A549 treated with CpdA at 1 μM for 4 hours (cell line): ENCODE measurements at places on chromosomes 1 and 21. TPM values are rescaled to one million over a fixed set of nuclear protein-coding genes. Genes with fewer than 3 reads are reported as not detected.

Gene VSIG8
- 0.07 to 0.14 TPM in 2 of 5 replicates, not detected in the others for total RNA-seq

Gene AIRE
- total RNA-seq: not detected in 5 replicates

Gene C4BPA
- 0.44 to 1.5 TPM (median 0.59 TPM) in 5 replicates for total RNA-seq

Gene COL18A1
- 128 to 165 TPM (median 139 TPM) in 5 replicates for total RNA-seq

Gene KCNN3
- total RNA-seq: 0.05 to 0.07 TPM (median 0.05 TPM) in 3 of 5 replicates, not detected in the others

Gene PTGS2
- 8.7 to 13.5 TPM (median 12.9 TPM) in 5 replicates for total RNA-seq

Gene PPFIA4
- total RNA-seq: 0.25 to 1.1 TPM (median 0.34 TPM) in 5 replicates

Gene ARMH1
- 0.48 to 1.1 TPM (median 0.66 TPM) in 5 replicates for total RNA-seq

Gene AGO1
- total RNA-seq: 3.4 to 4.9 TPM (median 4.7 TPM) in 5 replicates

Gene TAF1A
- 10.6 to 16.3 TPM (median 11.6 TPM) in 5 replicates for total RNA-seq

Gene KRTAP12-2
- total RNA-seq: not detected in 5 replicates

Gene PGBD5
- total RNA-seq: 0.15 to 0.83 TPM (median 0.76 TPM) in 5 replicates

Gene UCK2
- 101 to 112 TPM (median 108 TPM) in 5 replicates for total RNA-seq

Gene RNF207
- 15.6 to 22.3 TPM (median 19.3 TPM) in 5 replicates for total RNA-seq

Gene NLRP3
- not detected in 5 replicates for total RNA-seq
